ENCODE measurements at places on chromosomes 7 and 10.
A peak's percentile ranks its signal among the peaks of the same experiment; 100 is the strongest.

GRCh38 chr7:24441314-24442027 is 131.8 kb upstream of the PALS2 start:
- DNase-seq: no peak

- DNase-seq: no peak
Measured at GRCh38 chr10:131674130-131674529, 226.7 kb upstream of the PPP2R2D start.

GRCh38 chr7:130524628-130525027 is 32.7 kb downstream of the MEST start:
- DNase-seq: no peak

DNA sequence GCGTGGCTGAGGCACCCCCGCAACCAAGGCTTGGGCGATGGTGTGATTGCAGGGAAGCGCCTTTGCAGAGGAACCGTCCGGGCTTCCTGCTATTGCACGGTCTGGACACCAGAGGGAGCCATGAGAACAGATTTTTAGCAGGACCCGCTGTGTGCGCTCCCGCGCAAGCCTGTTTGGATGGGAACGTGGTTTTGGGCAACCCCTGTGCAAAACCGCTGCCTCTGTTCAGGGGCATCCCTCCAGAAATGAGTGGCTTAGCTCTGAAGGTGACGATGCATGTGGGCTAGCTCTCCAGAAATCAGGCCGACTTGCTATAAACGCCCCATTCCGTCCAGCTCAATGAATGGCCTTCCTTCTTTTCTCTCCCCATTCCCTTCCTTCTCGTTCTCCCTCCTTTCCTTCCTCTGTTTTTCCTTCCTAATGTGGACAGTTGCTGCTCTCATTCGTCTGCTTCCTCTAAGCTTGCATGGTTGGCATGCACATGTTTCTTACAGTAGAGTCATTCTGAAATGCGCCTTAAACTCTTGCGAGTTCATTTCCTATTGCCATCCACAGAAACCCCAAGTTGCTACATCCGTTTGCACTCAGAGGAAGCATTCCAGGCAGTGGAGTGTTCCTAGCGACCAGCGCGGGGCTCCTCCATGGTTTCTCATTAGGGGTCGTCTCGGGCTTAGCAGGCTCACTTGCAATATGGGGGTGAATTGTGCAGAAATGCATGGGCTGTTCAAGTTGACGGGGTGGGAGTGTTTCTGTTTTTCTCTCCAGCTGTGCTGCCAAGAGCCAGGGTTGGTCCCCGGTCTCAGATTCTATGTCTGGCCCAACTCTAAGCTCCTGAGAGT is 302.5 kb upstream of the GALNT17 start:
- peak; percentile 50 for DNase-seq

DNA sequence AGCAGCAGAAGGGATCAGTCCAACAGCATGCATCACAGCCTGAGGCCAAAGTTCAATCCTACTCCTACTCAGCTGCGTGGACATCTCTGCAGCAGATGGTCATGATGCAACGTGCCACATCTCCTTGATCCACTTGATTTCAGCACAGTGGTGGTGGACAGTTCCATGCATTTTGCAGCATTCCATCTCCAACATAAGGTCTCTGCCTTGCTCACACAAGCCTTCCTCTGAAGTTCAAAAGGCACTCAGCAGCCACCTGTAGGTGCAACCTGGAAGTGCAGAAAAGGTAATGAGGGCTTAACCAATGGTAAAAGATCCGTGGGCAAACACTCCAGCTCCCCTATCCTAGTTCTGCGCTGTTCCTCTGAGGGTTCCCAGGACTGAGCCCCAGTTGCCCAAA is 57.5 kb upstream of the CHCHD3 start:
- peak; percentile 47 for DNase-seq

GRCh38 chr7:48112401-48113165 is 23.5 kb downstream of the UPP1 start:
- peak; percentile 35 for DNase-seq

- DNase-seq: no peak
Measured at GRCh38 chr10:24452030-24452429, 243.1 kb downstream of the KIAA1217 start.

DNA sequence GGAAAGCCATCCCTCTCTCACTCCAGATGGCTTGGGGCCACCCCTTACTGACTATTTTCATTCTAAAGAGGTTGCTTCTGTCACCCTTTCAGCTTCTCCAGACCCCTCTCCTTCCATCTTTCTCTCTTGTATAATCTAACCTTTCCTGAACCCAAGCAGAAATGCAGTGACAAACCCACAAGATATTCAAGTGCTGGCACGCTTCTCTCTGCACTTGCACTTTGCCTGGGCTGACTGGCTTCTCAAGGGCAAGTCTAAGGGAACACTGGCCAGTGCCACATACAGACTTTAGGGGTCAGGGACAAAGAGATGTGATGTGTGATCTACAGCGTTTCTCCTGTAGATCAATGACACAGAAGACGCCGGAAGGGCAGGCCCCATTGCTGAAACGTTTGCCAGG is 150.4 kb upstream of the LANCL2 start:
- DNase-seq: no peak

- no peak for DNase-seq
Measured at GRCh38 chr10:116608686-116609594, 11.8 kb upstream of the PNLIPRP2 start.

DNA sequence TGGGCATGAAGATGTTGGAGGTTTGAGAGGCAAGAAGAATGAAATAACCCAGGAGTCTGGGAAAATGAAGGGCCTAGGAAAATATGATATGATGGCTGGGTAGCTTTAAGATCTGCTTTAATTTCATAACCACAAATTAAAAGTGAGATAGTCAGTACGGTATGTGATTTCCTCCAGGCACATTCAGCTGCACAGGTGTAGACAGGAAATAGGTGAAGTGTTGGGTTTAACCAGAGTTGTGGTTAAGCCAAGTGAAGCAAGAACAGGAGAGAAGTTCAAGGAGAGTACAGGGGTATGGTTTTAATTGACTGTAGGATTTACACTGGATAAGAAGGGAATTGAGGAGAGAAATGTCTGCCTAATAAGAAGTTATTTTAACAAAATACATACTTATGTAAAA is 2.6 kb downstream of the PNLIPRP3 start:
- no peak for DNase-seq

GRCh38 chr7:41608447-41608846 is 94.4 kb downstream of the INHBA start:
- DNase-seq: no peak

DNA sequence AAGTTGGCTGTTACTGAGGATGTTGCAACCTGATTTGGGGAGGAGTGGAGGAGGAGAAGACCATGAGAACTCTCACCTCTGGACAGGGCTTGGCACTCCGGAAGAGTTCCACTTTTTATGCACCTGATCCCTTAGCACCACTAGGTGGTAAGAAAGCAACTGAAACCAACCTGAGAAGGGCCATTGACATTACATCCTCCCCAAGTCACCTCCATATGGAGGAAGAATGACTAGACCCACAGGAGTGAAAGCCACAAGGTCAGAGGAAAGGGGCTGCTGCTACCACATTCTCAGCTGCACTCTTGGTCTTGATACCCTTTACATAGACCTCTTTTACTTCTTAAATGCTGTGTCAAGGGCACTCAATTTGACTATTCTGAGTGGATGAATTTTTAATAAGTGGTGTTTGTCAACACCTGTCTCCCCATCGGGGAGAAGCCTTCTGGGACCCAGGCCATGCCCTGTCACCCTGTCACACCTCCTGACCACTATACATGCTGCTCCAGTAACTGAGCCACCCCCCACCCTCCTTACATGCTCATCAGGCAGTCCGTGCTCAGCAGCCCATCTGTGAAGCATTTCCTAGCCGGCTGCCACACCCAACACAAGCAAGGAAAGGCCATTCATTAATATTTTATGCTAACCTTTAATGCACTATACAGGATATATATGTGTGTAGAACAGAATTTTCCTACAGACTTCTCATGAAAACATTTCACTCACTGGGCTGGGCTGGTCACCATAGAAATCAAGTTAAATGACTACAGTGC is 362.9 kb downstream of the GFRA1 start:
- no peak for DNase-seq

- no peak for DNase-seq
Measured at GRCh38 chr10:20769481-20769880, 127.6 kb downstream of the NEBL start.

DNA sequence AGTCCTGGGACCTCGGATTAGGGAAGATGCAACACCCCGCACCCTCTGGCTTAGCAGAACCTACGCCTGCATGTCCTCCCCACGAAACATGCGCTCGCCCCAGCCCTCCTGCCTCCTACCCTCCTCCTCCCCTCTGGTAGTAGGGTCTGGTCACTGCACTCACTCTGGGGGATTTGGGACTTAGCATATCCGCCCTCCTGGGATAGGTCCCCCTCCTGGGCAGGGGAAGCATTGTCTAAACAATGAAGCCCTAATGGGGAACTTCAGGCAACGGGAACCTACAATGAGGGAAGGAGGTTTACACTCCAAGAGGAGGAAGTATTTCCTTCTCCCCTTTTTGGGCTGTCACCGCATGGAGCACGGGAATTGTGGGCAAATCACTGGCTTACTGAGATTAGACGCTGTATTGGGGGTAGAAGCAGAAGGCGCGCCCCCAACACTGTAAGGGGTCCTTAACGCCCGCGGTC is 892 bp downstream of the CRHR2 start:
- DNase-seq: no peak

DNA sequence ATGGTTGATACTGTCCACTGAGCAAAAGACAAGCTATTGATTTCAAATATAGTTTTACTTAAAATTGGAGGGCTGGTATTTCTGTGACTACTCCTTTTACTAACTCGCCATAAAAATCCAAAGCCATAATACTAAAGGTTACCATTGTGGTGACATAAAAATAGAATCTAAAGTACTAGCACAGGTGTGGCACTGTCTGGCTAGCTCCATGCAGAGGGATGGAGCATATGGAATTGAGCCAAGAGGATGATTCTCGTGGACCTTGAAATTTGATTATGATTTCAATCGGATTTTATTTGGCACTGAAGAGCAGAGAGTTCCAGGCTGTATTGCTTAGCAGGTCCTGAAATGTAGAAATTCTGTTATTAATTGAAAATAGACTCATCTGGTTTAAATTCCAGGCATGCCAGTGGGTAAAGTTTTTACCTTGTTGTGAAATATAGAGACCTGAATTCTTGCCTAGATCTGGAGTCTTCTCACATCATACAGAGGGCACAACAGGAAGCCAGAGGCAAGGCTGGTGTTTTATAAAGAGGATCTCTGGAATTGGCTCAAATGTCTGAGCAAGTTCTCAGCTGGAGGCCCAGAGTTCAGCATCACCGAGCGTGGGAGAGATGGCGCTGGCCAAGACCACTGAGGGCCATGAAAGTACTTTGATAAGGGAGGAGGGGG is 29.9 kb upstream of the DLD start:
- DNase-seq: peak; percentile 47

GRCh38 chr7:50832744-50833143 is 50.0 kb upstream of the GRB10 start:
- DNase-seq: peak; percentile 93

GRCh38 chr10:133318494-133319127 is 9.9 kb downstream of the ZNF511 start:
- peak; percentile 45 for DNase-seq

GRCh38 chr10:82194419-82194818 is 319.4 kb downstream of the NRG3 start:
- no peak for DNase-seq

DNA sequence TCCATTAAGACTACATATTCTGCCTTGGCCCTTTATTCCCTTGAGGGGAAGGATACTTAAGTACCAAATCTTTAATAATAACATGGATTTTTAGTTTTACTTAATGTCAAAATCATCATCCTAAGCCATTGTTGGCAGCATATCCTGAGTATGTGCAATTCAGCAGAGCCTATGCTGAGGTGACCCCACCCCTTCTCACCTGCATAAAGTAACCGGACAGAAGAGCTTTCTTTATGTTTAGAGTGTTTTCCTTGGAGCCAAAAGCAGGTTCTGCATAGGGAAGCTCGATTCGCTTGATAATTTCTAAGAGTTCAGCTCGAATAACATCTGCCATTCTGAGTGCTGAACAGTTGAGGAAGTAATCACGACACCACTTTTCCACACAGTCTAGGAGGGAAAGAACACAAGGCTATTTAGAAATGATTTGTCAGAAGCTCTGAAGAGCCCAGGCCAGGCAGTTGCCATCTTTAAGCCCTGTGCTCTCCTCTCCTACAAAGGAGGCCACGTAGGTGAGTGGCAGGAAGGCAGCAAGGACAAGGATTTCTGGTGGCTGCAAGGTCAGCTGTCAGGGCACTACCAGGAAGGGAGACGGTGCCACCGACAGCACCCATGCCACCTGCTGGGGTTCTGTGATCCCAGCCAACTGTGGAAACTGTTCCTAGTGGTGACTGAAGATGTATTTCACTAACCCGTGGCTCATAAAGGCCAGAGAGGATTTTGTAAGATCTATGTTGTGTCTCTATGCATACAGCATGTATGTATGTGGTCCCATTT is 15.6 kb downstream of the BCCIP start:
- DNase-seq: no peak

DNA sequence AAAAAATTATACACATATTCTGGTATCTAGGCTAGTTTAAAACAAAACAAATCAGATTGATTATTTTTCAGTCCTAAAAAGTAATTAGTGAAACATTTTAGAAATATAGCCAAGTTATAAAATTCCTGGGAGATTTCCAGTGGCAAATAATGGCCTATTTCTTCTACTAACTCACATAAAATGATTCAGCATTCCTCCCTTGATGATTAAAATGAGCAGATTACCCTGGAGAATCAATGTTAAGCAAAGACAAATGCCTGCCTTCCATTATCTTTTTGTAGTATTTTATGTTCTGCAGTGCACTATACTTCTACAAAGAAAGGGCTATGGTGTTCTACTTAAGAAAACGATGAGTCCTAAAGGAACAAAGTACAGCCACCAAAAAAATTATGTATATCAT is 53.6 kb downstream of the PARD3 start:
- no peak for DNase-seq

DNA sequence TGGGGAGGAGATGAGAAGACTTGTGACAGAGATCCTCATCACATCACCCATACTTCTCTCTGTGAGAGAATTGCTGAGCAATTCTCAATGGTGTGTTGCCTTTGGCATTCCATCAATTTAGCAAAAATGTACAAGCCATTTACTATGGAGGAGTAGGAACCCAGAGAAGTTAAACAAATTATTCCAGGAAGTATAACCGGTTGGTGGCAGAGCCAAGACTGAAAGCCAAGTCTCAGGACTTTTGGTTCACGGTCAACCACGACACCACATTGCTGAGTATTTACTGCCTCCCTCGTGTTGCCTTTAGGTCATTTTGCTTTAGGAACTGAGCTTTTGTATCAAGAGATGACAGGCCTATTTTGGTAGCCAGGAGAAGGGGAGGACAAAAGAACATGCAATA is 88.0 kb upstream of the ELMO1 start:
- no peak for DNase-seq

DNA sequence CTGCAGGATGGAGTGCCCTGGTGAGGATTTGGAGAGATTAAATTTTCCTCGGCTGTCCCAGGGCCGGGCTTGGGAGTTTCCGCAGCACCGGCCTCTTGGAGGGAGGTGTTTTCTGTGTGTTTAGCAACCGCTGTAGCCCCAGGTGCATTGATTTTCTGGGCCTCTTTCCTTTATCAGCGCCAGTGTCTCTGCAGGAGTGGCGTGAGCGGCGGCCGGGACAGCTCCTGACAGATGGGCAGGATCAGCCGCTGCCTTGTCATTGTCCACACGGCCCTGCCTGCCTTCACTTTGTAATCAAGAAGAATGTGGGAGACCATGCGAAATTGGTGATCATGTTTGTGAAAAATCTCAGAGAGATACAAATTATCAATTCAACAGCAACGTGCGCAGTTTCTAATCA is 32.4 kb downstream of the NKX6-2 start:
- no peak for DNase-seq

GRCh38 chr7:78535655-78536054 is 737.1 kb downstream of the PHTF2 start:
- DNase-seq: no peak

- DNase-seq: no peak
Measured at GRCh38 chr7:271266-272107, 18.5 kb upstream of the FOXL3 start.

- DNase-seq: no peak
Measured at GRCh38 chr7:5296015-5296610, 13.4 kb downstream of the SLC29A4 start.

Data from astrocyte of the spinal cord (primary cell).